NCI-H187 treated with DMSO at 0.1 percent for 48 hours (cell line): ENCODE measurements at places on chromosomes 3 and 15.

GRCh38 chr3:146221276-146221675, 29.6 kb downstream of the PLSCR4 start:
- no peak for DNase-seq

GRCh38 chr3:191417457-191417729, 43.6 kb upstream of the PYDC2 start:
- no peak for DNase-seq

GRCh38 chr3:149494022-149494758, 19.7 kb downstream of the TM4SF4 start:
- DNase-seq: no peak

GRCh38 chr3:101638261-101638745, 38.6 kb downstream of the ZBTB11 start:
- no peak for DNase-seq

- no peak for DNase-seq
These were observed 57.7 kb upstream of the BNIP2 start for GRCh38 chr15:59746777-59747176.
